ENCODE measurements at places on chromosomes 11 and 22. TPM values are rescaled to one million over a fixed set of nuclear protein-coding genes. Genes with fewer than 3 reads are reported as not detected.

- no peak for DNase-seq
These were observed 131.1 kb downstream of the DBX1 start for GRCh38 chr11:20029193-20029592.

GRCh38 chr11:363948-364761, 5.1 kb upstream of the B4GALNT4 start:
- no peak for DNase-seq

Gene PATE2
- total RNA-seq: 0.07 TPM

DNA sequence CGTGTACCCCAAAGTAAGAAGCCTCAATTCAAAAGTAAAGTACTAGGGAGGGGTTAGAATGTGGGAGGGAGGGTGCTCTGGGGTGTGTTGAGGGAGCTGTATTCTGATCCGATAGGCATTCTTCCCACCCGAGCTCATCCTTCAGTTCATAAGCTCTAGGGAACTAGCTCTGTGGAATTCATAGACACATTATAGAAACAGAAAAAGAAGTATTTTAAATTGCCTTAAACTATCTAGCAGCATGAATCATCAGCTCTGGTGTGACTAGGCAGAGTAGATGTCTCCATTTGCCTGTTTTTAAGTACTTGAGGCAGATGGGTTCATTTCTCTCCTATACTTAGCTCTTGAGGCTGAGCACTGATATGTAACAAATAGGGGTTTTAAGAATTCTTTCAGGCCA, 7.3 kb upstream of the SGSM3 start:
- no peak for DNase-seq

DNA sequence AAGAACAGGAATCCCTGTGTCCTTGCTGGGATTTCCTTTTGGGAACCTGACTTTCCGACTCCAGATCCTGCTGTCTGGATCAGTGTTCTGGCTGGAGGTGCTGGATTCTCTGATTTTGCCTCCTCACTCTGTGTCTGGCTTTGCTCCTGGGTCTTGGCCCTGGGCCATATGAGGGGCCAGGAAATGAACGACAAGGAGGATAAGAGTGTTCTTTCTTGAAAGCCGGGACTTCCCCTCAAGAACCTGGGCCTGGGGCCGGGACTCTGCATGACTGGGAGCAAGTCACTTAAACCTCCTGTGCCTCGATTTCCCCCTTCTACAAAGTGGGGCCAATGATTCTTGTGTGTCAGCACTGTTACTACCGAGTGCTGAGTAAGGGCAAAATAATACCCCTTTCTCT, 2.9 kb upstream of the MYO7A start:
- no peak for DNase-seq

Gene ZNF280A
- not detected for total RNA-seq

- DNase-seq: no peak
These were observed 54.9 kb downstream of the P4HA3 start for GRCh38 chr11:74256378-74257133.

DNA sequence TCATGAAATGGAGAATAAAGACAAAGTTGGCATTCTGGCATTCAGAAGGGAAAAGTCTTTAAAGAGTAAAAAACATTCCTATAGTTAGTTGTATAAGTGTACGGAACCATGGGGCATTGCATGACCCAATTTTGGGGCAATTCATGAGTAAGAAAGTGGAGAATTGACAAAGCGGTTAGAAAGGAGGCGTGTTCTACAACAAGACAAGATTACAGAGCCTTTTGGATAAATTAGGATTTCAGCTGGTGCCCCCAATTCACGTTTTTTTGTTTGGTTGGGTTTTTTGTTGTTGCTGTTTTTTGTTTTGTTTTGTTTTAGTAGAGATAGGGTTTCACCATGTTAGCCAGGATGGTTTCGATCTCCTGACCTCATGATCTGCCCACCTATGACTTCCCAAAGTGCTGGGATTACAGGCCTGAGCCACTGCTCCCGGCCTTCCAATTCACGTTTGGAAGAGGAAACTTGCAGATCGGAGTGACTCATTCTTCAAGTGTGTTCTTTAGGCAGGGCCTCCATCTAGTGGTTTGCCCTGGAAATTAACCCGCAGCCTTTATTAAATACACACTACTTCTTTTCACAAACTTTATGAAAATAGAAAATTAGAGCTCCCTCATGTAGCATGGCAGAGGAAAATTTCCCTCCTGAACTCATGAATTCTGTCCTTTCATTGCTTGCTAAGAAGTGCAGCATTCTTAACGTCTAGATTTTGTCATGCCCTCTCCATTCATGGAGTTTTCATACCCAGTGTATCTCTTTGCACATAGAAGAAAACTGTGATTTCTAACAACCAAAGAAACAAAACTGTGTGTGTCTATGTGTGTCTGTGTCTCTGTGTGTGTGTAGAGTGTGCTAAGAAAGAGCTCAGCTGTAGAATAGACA, 118.1 kb downstream of the BBOX1 start:
- DNase-seq: peak; percentile 32

Gene TCN2
- 61.3 TPM for total RNA-seq

DNA sequence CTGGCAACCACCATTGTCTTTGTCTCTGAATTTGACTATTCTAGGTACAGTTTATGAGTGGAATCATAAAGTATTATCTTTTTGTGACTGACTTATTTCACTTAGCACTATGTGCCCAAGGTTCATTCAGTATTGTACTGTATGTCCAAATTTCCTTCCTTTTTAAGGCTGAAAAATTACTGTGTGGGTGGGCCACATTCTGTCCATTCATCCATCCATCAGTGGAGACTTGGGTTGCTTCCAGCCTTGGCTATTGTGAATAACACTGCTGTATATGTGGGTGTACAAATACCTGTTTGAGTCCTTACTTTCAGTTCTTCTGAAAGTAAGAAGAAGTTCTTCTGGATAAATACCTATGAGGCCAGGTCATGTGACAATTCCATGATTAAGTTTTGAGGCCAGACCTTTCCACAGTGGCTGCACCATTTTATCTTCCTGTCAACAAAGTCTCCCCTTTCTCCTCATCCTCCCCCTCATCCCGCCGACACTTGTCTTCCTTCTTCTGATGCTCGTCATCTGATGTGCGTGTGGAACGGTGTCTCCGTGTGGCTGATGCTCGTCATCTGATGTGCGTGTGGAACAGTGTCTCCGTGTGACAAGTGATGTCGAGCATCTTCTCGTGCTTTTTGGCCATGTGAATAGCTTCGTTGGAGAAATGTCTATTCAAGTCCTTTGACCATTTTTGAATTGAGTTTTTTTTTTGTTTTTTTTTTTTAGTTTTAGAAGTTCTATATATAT, 49.5 kb downstream of the SBF1 start:
- DNase-seq: no peak

Gene PRG3
- total RNA-seq: not detected

DNA sequence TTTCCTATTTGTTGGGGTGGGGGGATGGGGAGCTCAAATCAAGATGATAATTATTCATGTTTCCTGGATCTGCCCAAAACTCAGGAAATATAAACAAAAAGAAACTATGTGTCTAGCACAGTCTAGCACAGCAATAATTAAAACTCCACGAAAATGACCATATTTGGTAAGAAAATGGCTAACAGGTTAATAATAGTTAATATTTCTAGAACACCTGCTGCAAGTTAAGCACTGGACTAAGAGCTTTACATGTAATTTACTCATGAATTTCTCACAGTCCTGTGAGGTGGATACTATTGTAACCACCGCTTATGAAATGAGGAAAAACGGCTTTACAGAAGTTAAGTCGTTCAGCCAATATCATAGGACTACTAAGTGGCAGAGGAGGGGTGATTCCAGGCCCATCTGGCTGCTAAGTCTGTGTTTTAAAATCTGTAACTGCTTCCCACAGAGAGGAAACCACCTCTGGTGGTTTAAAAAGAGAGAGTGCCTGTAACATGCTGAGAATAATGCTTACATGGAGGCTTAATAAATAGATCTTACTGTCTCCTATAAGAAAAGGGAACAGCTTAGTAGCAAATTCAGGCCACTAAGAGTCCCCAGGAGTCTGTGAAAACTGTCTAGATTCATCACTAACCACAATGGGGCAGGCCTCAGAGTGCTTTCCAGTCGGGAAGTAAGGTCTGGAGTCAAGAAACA, 11.0 kb upstream of the AMOTL1 start:
- no peak for DNase-seq

Gene PHLDA2
- total RNA-seq: 8.4 TPM

- no peak for DNase-seq
These were observed 40.7 kb downstream of the CD6 start for GRCh38 chr11:61011950-61012736.

Gene GTSE1
- total RNA-seq: 15.4 TPM

GRCh38 chr11:72300268-72300667, 56.3 kb upstream of the PHOX2A start:
- DNase-seq: no peak

DNA sequence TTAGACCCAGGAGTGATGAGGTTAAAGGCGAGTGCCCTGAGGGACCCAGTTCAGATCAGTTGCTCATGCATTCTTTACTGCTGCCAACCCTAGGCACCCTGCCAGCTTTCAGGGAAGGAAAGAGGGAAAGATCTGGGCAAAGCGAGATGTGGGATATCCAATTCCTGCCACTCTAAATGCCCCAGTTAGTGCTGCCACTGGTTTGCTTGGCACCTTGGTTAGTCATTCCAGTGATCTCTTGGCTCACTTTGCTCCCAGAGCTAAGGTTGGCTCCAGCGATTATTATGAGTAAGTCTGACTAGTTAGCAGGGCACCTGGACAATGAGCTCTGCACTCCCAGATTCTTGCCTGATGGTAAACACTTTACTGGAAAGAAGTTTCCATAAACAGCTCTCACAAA, 85.0 kb downstream of the INSC start:
- no peak for DNase-seq

DNA sequence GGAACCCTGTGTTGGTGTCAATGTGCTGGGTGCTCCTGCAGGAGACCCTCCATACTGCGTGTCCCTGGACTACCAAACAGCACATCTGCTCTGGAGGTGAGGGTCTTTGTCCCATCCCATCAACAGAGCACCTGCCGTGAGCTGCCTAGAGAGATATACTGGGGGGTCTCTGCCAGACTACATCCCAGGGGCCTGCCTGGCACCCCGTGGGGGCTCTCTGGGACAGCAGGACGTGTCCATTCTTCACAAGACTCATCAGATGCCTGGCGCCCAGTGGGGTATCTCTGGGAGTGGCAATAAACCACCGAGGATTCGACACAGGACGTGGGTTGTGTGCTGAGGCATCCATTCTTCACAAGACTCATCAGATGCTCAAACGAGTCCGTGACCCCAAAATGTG, 42.7 kb downstream of the SHANK2 start:
- no peak for DNase-seq

- DNase-seq: no peak
These were observed 29.5 kb upstream of the MYH9 start for GRCh38 chr22:36417281-36417686.

DNA sequence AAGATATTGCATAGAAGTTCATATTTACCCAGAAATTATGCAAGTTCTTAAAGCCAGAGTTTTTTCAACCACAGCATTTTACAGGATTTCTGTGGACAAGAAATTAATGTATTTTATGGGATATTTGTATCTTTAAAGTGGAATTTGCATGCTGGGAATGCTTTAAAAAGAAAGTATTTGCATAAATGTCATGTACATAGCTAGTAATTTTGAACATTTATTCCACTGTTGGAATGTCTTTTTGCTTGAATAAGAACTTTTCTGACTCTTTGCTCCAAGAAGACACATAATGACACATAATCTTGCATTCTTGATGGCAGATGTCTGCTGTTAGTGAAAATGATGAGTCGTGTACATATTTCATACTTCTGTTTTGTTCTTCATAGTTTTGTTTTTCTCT, 66.6 kb downstream of the ATXN10 start:
- DNase-seq: no peak

DNA sequence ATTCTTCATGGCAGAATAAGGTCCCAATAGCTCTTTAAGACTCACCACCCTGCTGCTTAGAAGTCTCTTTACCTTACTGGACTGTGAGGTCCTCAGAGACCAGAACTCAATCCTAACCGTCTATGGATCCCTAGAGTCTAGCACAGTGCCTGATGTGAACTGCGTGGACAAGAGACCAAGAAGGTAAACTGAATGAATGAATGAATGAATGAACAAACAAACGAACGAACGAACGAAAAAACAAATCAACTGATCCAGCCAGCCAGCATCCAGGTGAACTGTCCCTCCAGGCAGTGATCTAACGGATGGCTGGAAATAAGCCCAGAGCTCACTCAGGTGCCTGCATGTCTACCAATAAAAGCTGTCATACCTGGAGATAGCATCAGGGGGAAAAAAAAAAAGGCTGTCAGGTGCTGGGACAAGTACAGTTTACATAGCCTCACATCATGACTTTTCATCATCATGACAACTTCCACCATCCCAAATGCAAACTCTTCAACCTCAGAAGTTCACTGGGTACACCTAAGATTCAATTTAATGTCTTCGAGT, 59.8 kb downstream of the PACSIN2 start:
- no peak for DNase-seq

GRCh38 chr11:112507281-112507680, 246.6 kb upstream of the PLET1 start:
- no peak for DNase-seq

Gene TYR
- not detected for total RNA-seq

Gene LARGE2
- total RNA-seq: not detected

Gene SLC22A25
- not detected for total RNA-seq

GRCh38 chr11:101555366-101555765, 28.4 kb downstream of the TRPC6 start:
- DNase-seq: no peak

DNA sequence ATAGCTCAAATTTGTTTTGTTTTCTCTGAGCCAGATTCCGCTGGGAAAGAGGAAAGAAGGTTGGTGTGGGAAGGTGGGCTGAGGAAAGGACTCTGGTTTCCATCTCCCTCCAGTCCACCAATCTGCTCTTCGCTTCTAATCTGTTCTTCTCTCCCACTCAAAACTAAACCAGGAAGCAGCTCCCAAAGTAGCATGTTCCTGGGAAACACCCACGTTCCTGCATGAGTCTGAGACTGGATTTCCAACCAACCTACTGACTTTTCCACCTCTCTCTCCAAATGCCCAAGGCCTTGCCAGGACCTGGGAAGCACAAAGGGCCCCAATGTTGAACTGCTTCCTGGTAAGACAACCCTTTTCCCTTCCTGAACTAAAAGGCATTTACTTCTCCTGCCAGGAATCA, 110.2 kb downstream of the WT1 start:
- no peak for DNase-seq

DNA sequence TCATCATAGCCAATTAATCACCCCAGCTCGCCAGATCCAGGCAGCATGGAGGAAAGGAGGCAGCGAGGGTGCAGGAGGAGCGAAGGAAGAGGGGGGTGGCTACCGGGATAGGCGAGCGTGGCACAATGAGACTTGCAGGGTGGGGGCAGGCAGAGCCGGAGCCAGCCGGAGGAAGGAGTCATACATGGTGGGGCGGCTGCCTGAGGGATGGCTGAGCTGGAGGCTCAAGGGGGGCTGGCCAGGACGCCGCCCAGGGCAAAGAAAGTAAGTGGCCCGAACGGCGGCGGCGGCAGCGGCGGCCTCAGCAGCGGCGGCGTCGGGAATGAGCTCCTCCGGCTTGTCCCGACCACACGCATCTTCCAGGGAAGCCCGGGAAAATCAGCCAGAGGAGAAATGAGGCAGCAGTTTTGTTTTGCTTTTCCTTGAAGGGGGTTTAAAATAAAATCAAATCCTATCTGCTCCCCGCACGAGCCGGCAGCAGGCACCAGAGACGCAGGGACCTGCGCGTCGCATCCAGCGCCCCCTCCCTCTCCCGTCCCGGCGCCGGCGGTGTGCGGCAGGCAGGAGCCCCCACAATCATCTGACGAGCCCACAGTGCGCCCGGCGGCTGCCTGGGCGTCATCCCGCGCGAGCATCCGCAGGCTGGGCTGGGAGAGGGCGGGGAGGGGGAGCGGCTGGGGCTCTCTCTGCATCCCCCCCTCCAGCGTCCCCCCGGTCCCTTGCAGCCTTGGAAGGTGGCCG, 263.6 kb downstream of the CTTN start:
- no peak for DNase-seq

Gene BATF2
- 1.1 TPM for total RNA-seq

GRCh38 chr11:72625691-72626413, 48.4 kb downstream of the PDE2A start:
- DNase-seq: peak; percentile 59
